ENCODE measurements at places on chromosomes 12 and 14. TPM values are rescaled to one million over a fixed set of nuclear protein-coding genes. Genes with fewer than 3 reads are reported as not detected.

Gene RNF212B
- total RNA-seq = not detected

Gene CD69
- total RNA-seq = 147 TPM

Gene CAPS2
- total RNA-seq = 2.3 TPM

Gene OR11H6
- not detected for total RNA-seq

Gene FSCB
- not detected for total RNA-seq

Gene KCNH5
- total RNA-seq = not detected

Gene CD27
- total RNA-seq = 162 TPM

Gene RAB5B
- 68.8 TPM for total RNA-seq

Gene MOAP1
- total RNA-seq = 28.7 TPM

Gene GPR135
- total RNA-seq = 0.89 TPM

Gene SLC16A7
- total RNA-seq = 31.6 TPM

Gene RBP5
- total RNA-seq = 2.1 TPM

Gene GDF3
- total RNA-seq = not detected

Gene SIX6
- total RNA-seq = not detected

Gene PTCSC3
- total RNA-seq = not detected

Gene DDX55
- 32.1 TPM for total RNA-seq

Gene RTN1
- total RNA-seq = not detected

Gene MYH7
- not detected for total RNA-seq

Gene CTSG
- 0.23 TPM for total RNA-seq

Gene TPH2
- total RNA-seq = not detected

Gene RGS6
- 0.53 TPM for total RNA-seq

Gene TSHR
- total RNA-seq = 3.5 TPM

Gene KITLG
- 0.10 TPM for total RNA-seq

Gene PRH2
- not detected for total RNA-seq

Gene PCED1B
- total RNA-seq = 117 TPM

Gene CCDC175
- not detected for total RNA-seq

Gene PGF
- 0.12 TPM for total RNA-seq

Gene IFNG-AS1
- 0.71 TPM for total RNA-seq

Gene C1QL4
- total RNA-seq = not detected

Gene KRT7
- 6.3 TPM for total RNA-seq

Gene HOXC6
- not detected for total RNA-seq

Gene IGFBP6
- total RNA-seq = 0.55 TPM

Gene RILPL2
- 7.5 TPM for total RNA-seq

Gene SLC25A47
- total RNA-seq = not detected

Gene DPY19L2
- 0.33 TPM for total RNA-seq

Gene SIX4
- not detected for total RNA-seq

Gene SLC48A1
- 15.0 TPM for total RNA-seq

Gene TMEM119
- total RNA-seq = 0.53 TPM

Gene GUCY2C
- total RNA-seq = not detected

Gene RNASE3
- total RNA-seq = not detected

Gene EIF2S3B
- 1.5 TPM for total RNA-seq

Gene AICDA
- 0.82 TPM for total RNA-seq

Gene MORN3
- total RNA-seq = 4.7 TPM

Gene RAN
- total RNA-seq = 845 TPM

Gene JPH4
- total RNA-seq = 0.07 TPM

Gene SOCS4
- 26.9 TPM for total RNA-seq

Gene KIF5A
- 0.71 TPM for total RNA-seq

Gene OLR1
- total RNA-seq = not detected

Gene AQP6
- total RNA-seq = not detected

Gene LRP1-AS
- not detected for total RNA-seq

Gene ADGRD1
- total RNA-seq = not detected

Gene NKX2-1
- not detected for total RNA-seq

Gene SERPINA12
- total RNA-seq = not detected

Gene ERP29
- total RNA-seq = 187 TPM

Gene PTPRB
- total RNA-seq = not detected

Gene MMP19
- total RNA-seq = not detected

Data from activated naive CD4-positive, alpha-beta T cell treated with anti-CD3 and anti-CD28 coated beads, Interleukin-2, amount 10 ng/mL, durations not matched to agents 5 hours and 36 hours (primary cell).